Transverse colon (tissue), 4 donors: ENCODE measurements at places on chromosomes 11 and 22. TPM values are rescaled to one million over a fixed set of nuclear protein-coding genes. Genes with fewer than 3 reads are reported as not detected.
A peak's percentile ranks its signal among the peaks of the same experiment; 100 is the strongest.

DNA sequence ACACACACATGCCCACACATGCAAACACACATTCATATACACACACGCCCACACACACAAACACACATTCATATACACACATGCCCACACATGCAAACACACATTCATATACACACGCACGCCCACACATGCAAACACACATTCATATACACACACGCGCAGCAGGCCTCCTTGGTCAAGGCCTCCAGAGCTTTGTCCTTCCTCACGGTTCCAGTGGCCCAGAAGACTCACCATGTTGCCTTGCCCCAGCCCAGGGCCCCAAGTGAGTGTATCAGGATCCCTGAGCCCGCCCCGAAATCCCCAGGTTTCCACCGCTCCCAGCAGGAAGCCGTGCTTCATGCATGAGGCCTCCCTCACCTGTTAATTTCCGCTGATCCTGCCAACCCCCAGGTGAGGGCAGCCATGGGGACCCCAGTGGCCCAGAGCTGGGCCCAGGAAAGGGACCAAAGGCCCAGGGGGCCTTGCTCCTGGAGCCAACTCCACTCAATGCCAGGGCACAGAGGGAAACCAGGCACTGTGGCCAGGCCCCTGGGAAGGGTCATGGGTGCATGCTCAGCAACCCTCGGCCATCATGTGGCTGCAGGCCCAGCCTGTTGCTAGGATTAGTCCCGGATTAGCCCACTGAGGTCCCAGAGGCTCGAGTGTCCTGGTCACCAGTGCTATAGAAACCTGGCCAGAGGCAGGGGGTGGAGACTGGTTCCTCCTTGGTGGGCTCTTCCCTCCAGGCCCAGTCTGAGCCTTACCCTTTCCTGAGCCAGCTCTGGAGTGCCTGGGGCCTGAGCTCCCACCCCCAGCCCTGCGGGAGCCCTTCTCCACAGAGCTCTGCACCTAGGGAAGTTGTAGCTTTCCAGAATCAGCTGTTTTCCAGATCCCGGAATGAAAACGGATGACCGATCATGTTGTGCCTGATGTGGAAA, 34.4 kb downstream of the IGF2 start:
- no peak overlapping the region for H3K4me3 ChIP-seq
- peaks cover 9% of the 10 kb centered on the region for H3K4me1 ChIP-seq
- H3K27ac ChIP-seq = no peak overlapping the region
- no peak for DNase-seq

MPZL3 gene
- total RNA-seq = 15.2 TPM

DNA sequence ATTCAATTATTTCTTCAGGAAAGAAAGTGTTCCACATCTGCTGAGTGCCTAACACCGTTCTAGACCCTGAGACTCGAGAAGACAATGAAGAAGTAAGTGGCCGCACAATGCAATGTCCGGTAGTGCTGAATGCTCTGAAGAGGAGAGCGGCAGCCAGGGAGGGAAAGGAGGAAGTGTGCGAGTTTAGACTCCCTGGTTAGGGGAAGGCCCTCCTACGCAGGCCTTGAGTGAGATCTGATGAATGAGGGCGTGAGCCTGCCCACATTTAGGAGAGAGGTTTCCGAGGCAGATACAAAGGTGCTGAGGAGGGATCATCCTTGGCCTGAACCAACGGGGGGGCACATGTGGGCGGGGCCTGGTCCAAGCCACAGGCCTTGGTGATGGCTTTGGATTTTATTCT, 558.6 kb downstream of the NTM start:
- no peaks in the 10 kb centered on the region for H3K27me3 ChIP-seq
- H3K36me3 ChIP-seq = no peaks in the 10 kb centered on the region
- no peak overlapping the region for H3K4me3 ChIP-seq
- no peaks in the 10 kb centered on the region for H3K4me1 ChIP-seq
- DNase-seq = no peak

DNA sequence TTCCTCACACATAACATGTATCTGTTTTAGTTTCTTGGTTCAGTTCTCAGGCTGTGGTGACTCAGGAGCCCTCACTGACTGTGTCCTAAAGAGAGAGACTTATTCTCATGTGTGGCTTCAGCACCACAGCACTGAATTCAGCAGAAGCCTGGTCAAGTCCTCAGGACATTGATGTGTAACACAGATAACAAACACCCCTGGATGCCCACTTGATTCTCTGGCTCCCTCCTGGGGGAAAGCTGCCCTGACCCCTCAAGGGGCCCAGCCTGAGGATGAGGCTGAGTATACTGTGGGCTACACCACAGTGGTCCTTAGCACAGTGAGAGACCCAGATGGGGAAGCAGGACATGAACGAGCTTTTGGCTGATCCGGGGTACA, 87.2 kb upstream of the VPREB1 start:
- H3K27ac ChIP-seq = no peak overlapping the region
- peaks cover 5% of the 10 kb centered on the region for H3K27me3 ChIP-seq
- no peak for DNase-seq
- no peaks in the 10 kb centered on the region for H3K36me3 ChIP-seq
- no peaks in the 10 kb centered on the region for H3K4me1 ChIP-seq
- no peak overlapping the region for H3K4me3 ChIP-seq

- H3K27ac ChIP-seq = peak overlapping the region; percentile 39
- no peaks in the 10 kb centered on the region for H3K36me3 ChIP-seq
- H3K27me3 ChIP-seq = no peaks in the 10 kb centered on the region
- no peak overlapping the region for H3K4me3 ChIP-seq
These were observed 26.0 kb downstream of the SLC22A6 start for GRCh38 chr11:62958547-62959421.

DNA sequence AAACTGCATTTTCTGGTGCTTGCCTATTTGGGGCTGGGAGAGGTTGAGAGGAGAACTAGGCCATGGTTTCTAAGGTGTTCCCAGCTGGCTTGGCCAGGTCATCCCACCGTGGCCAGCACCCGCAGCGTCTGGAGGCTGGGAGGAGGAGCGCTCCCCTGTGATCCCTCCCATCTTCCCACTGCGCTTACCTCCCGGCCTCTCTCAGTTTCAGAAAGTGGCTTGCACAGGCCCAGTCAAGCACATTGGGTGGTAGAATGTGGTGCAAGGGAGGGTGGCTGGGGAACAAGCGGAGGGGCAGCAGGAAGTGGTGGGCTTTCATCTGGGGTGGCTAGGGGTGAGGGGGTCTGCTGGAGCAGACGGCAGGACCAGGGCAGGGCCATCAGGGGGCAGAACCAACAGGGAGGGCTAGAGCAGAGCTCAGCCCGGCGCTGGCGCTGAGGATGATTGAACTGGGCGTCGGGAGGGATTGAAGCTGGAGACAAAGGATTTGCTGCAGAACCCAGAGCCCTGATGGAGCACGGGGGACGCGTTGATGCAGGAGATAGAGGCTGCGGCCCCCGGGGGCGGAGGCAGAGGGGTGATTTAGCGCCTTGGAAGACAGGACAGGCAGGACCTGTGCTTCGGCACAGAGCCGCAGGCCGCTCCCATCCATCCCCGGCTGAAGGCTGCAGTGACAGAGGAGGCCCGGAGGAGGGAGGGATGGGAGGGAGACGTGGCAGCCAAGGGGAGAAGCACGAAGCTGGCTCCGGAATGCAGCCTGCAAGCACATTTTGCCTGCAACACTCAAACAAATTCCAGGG, 76.0 kb downstream of the TRIM29 start:
- no peak overlapping the region for H3K4me3 ChIP-seq
- H3K36me3 ChIP-seq = no peaks in the 10 kb centered on the region
- no peak for DNase-seq
- H3K27me3 ChIP-seq = no peaks in the 10 kb centered on the region

DNA sequence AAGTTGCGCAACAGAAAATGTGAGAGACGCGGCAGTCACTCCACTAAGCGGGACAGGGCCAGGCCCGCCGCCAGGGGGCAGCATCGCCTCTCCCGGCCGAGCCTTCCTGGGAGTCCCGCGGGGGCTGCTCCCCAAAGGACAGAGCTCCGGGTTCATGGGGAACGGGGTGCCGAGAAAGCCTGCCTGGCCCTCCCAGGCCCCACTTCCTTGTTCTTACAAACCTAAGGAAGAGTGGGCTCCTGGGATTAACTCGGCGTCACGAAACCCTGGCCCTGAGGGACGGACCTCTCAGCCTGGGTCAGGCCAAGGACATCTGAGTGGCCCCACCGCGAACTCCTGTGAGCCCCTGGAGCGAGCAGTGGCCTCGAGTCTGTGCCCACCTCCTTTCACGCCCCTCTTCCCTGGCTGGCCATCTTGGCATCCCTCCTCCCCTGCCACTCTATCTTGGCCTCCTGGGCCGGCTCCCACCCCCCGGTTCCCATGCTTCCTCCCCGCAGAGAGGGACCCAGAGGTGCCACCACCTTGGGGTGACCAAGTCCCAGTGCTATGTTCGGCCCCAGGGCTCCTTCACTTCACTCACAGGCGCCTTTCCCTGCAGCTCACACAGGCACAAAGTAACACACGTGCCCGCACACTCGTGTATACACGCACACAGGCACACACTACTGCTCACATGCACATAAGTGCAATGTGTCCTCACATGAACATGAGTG, 99.9 kb upstream of the FGF3 start:
- no peak overlapping the region for H3K4me3 ChIP-seq
- DNase-seq = peak; percentile 70
- H3K4me1 ChIP-seq = peaks cover 22% of the 10 kb centered on the region
- H3K27me3 ChIP-seq = peaks cover 42% of the 10 kb centered on the region

- no peak overlapping the region for H3K27ac ChIP-seq
- no peak overlapping the region for H3K4me3 ChIP-seq
- peaks cover 57% of the 10 kb centered on the region for H3K4me1 ChIP-seq
- H3K27me3 ChIP-seq = peaks cover 56% of the 10 kb centered on the region
- no peaks in the 10 kb centered on the region for H3K36me3 ChIP-seq
- no peak for DNase-seq
These were observed 2.9 kb downstream of the YPEL4 start for GRCh38 chr11:57646799-57647303.

GRCh38 chr22:30701872-30702271, 7.2 kb downstream of the OSBP2 start:
- no peaks in the 10 kb centered on the region for H3K27me3 ChIP-seq
- no peaks in the 10 kb centered on the region for H3K36me3 ChIP-seq
- H3K27ac ChIP-seq = no peak overlapping the region
- DNase-seq = no peak
- H3K4me3 ChIP-seq = no peak overlapping the region

- H3K4me3 ChIP-seq = no peak overlapping the region
- no peaks in the 10 kb centered on the region for H3K4me1 ChIP-seq
- no peak overlapping the region for H3K27ac ChIP-seq
- no peaks in the 10 kb centered on the region for H3K27me3 ChIP-seq
- DNase-seq = no peak
- H3K36me3 ChIP-seq = no peaks in the 10 kb centered on the region
These were observed 45.6 kb downstream of the OR2AT4 start for GRCh38 chr11:75051043-75051442.

- H3K4me1 ChIP-seq = peaks cover 55% of the 10 kb centered on the region
- peak; percentile 59 for DNase-seq
- H3K4me3 ChIP-seq = no peak overlapping the region
- peak overlapping the region; percentile 83 for H3K27ac ChIP-seq
- H3K27me3 ChIP-seq = no peaks in the 10 kb centered on the region
These were observed 3.3 kb downstream of the FAM118B start for GRCh38 chr11:126214841-126215240.
